ENCODE measurements at places on chromosomes 7 and 10.

DNA sequence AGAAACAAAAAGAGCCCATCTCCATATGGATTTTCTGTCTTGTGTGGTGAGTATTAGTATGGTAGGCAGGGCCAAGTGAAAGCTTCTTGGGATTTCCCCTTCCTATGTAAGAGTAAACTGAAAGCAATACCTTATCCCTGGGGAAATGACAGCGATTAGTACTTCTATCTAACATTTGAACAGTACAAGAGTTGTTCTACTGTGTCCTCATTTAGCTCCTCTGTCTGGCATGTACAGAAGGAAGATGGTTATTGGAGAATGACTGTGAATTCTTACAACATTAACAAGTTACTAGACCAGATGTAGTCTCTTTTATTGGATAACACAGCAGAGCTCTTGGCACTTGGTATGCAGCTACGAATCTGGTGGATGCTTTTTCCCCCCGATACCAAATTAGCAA is 17.9 kb upstream of the TRIL start:
- no peak for DNase-seq

DNA sequence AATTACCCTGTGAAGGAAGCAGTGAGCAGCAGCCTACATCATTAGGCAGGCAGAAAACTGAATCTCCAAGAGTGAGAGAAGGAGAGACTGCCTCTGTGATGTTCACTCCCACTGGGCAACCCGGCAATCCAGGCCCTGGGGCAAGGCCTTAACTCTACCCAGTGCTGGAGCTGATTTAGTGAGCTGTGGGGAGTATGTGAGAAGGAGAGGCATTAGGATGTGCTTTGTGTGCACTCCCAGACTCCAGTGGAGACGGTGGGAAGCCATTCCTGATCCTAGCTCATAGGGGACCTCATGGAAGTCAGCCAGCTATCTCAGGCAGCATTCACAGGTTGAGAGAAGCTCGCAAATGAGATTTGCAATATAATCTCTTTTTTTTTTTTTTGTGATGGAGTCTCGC is 41.1 kb upstream of the CDK13 start:
- no peak for DNase-seq

DNA sequence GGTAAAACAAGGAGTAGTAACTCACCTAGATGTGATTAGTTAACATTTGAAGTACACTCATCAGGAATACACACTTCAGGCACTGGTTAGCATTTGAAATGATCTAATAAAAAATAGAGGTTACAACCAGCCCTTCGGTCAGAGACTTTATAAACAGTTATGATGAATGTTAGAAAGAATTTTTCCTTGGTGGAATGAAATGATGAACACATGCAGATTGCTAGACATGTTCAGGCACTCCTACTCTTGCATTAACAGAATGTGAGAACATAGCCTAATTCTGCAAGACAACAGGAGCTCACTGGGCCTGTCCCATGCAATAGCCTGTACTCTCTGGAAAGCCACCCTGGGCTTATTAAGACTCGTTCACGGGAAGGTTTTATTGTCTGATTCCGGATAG is 47.3 kb upstream of the TECTB start:
- DNase-seq: no peak

- DNase-seq: no peak
Observed at GRCh38 chr7:38858259-38858884, 50.6 kb downstream of the VPS41 start.

- DNase-seq: no peak
Observed at GRCh38 chr7:3459111-3459510, 158.1 kb downstream of the SDK1 start.
